Spleen (tissue), 13 donors: ENCODE measurements at places on chromosomes 7 and 10. TPM values are rescaled to one million over a fixed set of nuclear protein-coding genes. Genes with fewer than 3 reads are reported as not detected.
A peak's percentile ranks its signal among the peaks of the same experiment; 100 is the strongest.

CALCR gene
- polyA plus RNA-seq = not detected

- H3K4me3 ChIP-seq = no peak overlapping the region
- no peak overlapping the region for H3K27ac ChIP-seq
- DNase-seq = no peak
- H3K4me1 ChIP-seq = no peaks in the 10 kb centered on the region
- H3K36me3 ChIP-seq = no peaks in the 10 kb centered on the region
- H3K27me3 ChIP-seq = no peaks in the 10 kb centered on the region
Observed at GRCh38 chr10:10515479-10516204, 502.0 kb upstream of the CELF2 start.

TFEC gene
- polyA plus RNA-seq = 16.6 TPM

DNA sequence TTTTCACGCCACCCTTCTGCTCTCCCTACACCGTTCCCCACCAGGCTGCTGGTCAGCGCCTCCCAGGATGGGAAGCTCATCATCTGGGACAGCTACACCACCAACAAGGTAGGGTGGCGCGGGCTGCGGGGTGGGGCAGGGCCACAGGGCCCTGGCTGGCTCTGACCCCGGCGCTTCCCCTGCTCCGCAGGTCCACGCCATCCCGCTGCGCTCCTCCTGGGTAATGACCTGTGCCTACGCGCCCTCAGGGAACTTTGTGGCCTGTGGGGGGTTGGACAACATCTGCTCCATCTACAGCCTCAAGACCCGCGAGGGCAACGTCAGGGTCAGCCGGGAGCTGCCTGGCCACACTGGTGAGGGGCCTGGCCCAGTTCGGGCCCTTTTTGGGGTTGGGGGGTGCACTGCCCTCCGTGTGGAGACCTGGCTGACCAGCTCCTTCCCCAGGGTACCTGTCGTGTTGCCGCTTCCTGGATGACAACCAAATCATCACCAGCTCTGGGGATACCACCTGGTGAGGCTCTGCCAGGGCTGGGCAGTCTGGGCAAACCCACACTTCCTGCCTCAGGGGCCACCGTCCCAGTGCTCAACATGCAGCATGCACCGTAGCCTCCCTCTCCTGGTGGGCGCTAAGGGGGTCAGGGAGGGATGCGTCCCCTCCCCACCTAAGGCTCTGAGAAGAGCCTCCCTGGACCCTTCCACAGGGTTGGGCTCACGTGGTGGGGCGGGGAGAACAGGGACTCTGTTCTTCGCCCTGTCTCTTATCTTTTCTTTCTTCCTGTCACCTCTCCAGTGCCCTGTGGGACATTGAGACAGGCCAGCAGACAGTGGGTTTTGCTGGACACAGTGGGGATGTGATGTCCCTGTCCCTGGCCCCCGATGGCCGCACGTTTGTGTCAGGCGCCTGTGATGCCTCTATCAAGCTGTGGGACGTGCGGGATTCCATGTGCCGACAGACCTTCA is 4.0 kb downstream of the GNB2 start:
- DNase-seq = peak; percentile 84
- no peaks in the 10 kb centered on the region for H3K27me3 ChIP-seq
- H3K4me1 ChIP-seq = peaks cover 7% of the 10 kb centered on the region
- H3K27ac ChIP-seq = no peak overlapping the region
- peaks cover 65% of the 10 kb centered on the region for H3K36me3 ChIP-seq

ADRA2A gene
- 1.2 TPM for polyA plus RNA-seq

DNA sequence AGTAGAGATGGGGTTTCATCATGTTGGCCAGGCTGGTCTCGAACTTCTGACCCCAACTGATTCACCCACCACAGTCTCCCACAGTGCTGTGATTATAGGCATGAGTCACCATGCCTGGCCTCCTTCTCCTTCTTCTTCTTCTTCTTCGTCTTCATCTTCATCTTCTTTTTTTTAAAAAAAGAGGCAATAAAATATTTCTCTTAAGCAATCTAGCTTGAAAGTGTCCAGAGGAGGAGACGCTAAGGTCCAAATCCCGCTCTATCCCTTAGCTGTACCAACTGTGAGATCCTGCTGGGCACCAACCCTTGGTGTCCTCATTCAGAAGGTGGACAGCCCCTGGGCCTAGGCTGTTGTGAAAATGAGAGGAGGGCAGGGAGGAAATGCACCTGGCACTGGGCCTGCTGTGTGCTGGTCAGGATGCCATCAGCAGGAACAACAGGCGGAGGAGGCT is 13.9 kb upstream of the PSAP start:
- H3K36me3 ChIP-seq = no peaks in the 10 kb centered on the region
- no peak overlapping the region for H3K27ac ChIP-seq
- no peaks in the 10 kb centered on the region for H3K27me3 ChIP-seq
- DNase-seq = peak; percentile 48
- H3K4me3 ChIP-seq = no peak overlapping the region

DNA sequence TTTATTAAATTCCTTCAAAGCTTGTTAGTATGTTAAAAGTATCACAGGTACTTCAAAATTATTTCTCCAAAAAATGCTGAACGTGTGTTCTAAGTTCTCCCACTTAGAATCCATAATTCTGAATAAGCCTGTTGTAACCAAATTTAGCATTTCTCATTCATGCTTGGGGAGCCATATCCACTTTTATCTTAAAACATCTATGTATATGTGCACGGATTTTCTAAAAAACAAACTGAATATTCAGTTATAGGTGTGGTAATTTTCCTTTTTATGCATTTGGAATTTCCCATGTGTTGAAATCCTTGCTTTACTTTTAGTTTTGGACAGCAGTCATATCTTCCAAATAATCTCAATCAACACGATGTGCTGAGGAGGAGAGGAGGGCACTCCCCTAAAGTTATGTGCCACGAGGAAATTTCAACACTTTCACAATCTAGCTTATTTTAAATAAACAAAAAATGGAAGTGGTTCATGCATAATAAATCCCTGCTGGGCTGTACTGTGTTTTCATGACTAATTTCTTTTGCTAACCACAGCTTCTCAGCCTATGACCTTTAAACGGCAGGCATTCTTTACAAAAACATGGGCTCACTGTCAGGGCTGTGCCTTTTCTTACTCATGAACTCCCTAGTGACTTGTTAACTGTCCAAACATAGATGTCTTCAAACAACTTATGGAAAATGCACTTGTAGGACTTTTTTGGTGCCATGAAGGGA is 380.3 kb upstream of the SEMA3C start:
- no peaks in the 10 kb centered on the region for H3K4me1 ChIP-seq
- DNase-seq = no peak
- no peak overlapping the region for H3K27ac ChIP-seq
- no peak overlapping the region for H3K4me3 ChIP-seq

- no peak for DNase-seq
- H3K27ac ChIP-seq = peak overlapping the region; percentile 84
- H3K4me3 ChIP-seq = no peak overlapping the region
- H3K27me3 ChIP-seq = no peaks in the 10 kb centered on the region
- H3K36me3 ChIP-seq = no peaks in the 10 kb centered on the region
Observed at GRCh38 chr10:60237977-60238758, 151.5 kb downstream of the ANK3 start.

DNA sequence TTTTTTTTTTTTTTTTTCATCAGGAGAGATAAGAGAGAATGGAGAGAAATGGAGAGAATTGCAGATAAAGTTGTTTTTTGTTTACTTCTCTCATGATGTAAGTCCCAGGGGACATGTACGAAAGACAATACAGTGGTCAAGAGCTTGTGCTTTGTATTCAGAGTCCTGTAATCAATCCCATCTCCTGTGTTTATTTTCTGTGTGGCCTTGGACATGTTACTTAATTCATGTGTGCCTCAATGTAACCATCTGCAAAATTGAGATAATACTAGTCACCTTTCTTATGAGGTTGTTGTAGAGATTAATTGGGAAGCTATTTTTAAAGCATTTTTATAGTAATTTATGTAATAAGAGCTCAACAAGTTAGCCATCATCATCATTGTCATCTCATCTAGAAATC is 117.5 kb downstream of the CDK14 start:
- H3K27ac ChIP-seq = no peak overlapping the region
- no peak for DNase-seq
- H3K4me1 ChIP-seq = peaks cover 20% of the 10 kb centered on the region
- H3K36me3 ChIP-seq = no peaks in the 10 kb centered on the region
- H3K4me3 ChIP-seq = no peak overlapping the region
- no peaks in the 10 kb centered on the region for H3K27me3 ChIP-seq

- H3K4me3 ChIP-seq = no peak overlapping the region
- no peak for DNase-seq
- no peaks in the 10 kb centered on the region for H3K27me3 ChIP-seq
- H3K4me1 ChIP-seq = no peaks in the 10 kb centered on the region
- no peaks in the 10 kb centered on the region for H3K36me3 ChIP-seq
Observed at GRCh38 chr7:112359086-112359485, 91.2 kb upstream of the IFRD1 start.

DNA sequence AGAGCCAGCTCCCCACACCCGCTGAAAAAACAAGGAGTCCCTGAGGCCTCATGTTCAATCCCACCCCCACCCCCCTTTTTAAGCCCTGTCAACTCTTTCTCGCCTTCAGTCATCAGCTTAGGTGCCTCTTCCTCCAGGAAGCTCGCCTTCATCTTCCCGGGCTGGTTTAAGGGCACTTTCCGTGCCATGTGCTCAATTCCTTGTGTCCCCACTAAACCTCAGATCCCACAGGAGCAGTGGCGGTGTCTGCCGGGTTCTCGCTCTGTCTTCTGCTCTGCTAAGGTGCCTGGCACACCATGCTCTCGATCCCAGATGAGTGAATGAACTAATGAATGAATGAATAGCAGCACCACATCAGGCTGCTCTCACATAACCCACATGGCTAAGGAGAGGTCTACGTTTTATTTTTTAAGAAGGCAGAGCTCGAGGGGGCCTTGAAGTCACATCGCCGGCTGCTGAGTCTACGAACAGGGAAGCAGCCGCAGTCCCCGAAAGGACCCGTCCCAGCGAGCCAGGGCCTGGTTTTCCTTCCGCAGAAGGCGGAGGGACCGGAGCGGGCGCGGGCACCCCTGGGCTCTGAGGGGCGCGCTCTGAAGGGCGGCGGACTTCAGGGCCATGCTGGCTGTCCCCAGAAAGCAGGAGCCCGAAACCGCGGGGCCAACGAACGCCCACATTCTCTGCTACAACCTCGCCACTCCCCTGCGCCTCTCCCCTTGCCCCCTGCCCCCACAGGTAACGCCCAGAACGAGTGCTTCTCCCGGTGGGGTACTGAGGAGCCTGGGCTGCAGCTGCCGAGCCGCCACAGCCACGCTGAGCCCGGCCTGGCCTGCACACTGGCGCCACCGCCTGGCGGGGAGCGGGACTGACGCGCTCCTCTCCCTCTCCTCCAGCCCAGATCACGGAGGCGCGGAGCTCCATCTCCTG is 73.4 kb upstream of the KCNMA1 start:
- peaks cover 40% of the 10 kb centered on the region for H3K27me3 ChIP-seq
- DNase-seq = peak; percentile 93
- no peak overlapping the region for H3K27ac ChIP-seq
- H3K4me3 ChIP-seq = peak overlapping the region; percentile 33
- no peaks in the 10 kb centered on the region for H3K36me3 ChIP-seq
- H3K4me1 ChIP-seq = peaks cover 13% of the 10 kb centered on the region

DNA sequence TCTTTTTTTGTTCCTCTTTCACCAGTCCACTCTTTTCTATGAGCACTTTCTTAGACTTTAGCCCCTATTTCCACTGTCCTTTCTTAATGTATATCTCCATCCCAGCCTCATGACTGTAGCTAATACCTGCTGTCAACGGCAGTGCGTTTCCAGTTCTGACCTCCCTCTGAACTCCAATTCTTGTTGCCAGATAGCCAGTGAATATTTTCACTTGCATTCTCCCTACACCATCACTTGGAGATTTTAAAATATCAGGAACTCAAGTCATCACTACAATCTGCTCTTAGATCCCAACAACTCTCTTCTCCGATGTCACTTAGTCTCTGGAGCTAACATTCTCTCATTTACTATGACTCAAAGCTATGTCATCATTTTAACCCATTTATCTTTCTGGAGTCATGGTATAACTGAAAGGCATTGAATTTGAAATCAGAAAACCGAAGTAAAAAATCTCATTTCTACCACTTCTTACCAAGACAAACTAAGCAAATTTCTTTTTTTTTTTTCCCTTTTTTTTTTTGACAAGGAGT is 5.1 kb upstream of the SLC16A12 start:
- no peak overlapping the region for H3K4me3 ChIP-seq
- no peak for DNase-seq
- H3K36me3 ChIP-seq = no peaks in the 10 kb centered on the region
- H3K27me3 ChIP-seq = peaks cover 14% of the 10 kb centered on the region
- H3K27ac ChIP-seq = no peak overlapping the region
- peaks cover 7% of the 10 kb centered on the region for H3K4me1 ChIP-seq

DNA sequence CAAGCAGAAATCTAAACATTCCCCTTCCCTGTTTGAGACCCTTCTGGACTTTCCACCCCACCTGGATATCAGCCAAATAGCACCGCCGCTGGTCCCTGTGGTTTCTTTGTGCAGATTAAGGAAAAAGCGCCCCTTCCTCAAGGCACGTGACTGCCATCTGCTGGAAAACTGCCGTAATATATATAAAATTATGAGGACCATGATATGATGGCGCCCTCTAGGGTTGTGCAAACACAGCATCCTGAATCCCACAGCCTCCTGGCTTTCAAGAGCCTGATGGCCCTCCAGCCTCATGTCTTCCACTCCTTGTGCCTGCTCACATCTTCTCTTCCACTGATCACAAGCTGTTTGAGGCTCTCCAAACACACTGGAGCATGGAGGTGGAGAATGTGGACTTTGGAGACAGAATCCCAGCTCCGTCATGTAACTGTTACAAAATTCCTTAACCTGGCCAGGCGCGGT is 121.3 kb downstream of the MYL10 start:
- peaks cover 23% of the 10 kb centered on the region for H3K4me1 ChIP-seq
- no peaks in the 10 kb centered on the region for H3K36me3 ChIP-seq
- peaks cover 15% of the 10 kb centered on the region for H3K27me3 ChIP-seq

GRCh38 chr10:106560925-106561640 is 603.4 kb downstream of the SORCS1 start:
- no peak for DNase-seq
- no peaks in the 10 kb centered on the region for H3K27me3 ChIP-seq
- no peak overlapping the region for H3K4me3 ChIP-seq
- no peak overlapping the region for H3K27ac ChIP-seq
- no peaks in the 10 kb centered on the region for H3K36me3 ChIP-seq

DNA sequence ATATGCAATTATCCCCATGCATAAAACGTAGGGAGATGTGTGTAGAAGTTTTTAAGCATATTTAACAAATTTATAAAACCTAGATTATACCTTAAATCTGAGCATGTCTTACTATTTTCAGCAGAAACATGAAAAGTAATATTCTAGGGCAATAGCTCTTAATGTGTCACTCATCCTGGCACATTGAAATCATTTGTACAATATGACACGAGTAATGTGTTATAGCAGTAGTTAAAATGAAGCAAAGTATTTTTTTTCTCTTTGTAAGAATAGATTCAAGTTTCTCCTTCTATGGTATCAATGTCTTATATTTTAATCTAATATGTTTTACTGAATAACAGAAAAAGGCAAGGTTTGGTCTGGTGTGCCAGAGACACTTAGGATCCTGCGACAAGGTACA is 274.9 kb upstream of the PLXDC2 start:
- DNase-seq = no peak
- H3K4me3 ChIP-seq = no peak overlapping the region
- no peaks in the 10 kb centered on the region for H3K4me1 ChIP-seq
- H3K27me3 ChIP-seq = no peaks in the 10 kb centered on the region
- no peak overlapping the region for H3K27ac ChIP-seq

KIF11 gene
- 4.7 TPM for polyA plus RNA-seq
